ENCODE measurements at places on chromosomes 6 and 20. TPM values are rescaled to one million over a fixed set of nuclear protein-coding genes. Genes with fewer than 3 reads are reported as not detected.

GRCh38 chr6:144474904-144475303, 189.8 kb downstream of the UTRN start:
- DNase-seq: no peak

GRCh38 chr6:78589436-78589835, 277.9 kb upstream of the IRAK1BP1 start:
- DNase-seq: no peak

- no peak for DNase-seq
Observed at GRCh38 chr6:33412140-33413009, 1.6 kb downstream of the PHF1 start.

GRCh38 chr6:118203545-118203944, 296.5 kb downstream of the SLC35F1 start:
- DNase-seq: no peak

DNA sequence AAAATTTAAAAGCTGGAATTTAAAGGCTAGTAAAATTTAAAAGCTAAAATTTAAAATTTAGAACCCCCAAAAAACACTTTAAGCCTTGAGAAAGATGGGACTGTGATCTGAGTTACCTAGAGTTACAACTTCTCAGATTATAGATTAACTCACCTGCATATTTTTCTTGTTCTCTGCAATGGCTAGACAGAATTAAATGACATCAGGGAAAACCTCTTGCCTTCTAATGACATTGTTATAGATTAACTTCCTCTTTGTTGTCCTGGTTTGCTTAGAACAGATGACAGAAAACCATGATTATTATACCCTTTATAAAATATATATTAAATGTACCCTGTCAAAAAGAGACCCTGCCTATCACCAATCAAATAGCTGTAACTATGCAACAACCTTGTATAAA, 56.4 kb downstream of the TRDN start:
- DNase-seq: no peak

DNA sequence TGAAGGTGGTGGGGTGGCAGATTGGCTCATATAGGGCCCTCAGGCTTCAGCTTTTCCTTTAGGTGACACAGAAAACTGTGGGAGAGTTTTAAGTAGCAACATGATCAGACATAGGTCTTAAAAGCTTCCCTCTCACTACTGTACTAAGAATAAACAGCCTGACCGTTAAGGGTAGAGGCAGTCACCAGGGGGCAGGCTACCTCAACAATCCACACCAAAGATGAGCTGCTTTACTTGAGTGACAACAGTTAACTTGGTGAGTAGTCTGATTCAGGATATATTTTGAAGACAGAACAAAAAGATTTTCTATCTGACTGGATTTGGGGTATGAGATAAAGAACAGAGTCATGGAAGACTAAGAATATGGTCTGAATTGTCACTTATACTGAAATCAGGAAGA, 193.1 kb upstream of the SHLD1 start:
- peak; percentile 53 for DNase-seq

DNA sequence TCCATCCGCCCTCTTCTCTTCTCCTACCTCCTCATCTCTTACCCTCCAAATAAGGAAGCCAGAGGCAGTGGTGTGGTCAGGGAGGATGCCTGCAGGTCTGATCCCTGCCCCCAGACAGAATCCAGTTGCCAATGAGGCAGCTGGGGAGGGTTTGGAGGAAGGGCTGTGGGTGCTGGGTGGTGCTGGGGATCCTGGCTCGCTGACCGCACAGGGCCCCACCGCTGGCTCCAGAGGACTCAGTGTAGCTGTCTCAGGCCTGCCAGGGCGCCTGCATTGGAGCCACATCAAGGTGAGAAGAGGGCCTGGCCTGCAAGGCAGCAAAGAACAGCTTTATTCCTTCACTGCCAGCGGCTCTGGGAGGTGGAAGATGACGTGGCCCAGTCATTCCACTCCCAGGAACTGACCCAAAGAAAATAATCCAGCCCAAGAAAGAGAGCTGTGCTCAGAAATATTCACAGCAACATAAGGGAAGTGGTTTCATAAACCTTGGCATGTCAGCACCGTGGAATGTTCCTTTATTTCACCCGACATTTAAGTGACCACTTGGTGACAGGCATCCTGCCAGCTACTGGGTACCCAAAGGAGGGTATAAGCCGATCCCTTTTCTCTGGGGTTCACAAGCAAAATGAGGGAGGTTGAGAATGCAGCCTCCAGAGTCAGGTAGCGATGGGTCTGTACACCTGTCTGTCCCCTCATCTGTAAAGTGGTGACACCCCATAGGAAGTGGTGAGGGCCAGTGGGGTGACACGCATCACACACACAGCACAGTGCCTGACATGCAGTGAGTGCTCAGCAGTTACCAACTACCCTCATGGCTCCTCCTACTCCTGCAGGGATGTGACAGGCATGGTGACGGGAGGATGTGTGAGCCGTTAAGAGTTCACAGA, 125.1 kb downstream of the SNX5 start:
- peak; percentile 63 for DNase-seq

DNA sequence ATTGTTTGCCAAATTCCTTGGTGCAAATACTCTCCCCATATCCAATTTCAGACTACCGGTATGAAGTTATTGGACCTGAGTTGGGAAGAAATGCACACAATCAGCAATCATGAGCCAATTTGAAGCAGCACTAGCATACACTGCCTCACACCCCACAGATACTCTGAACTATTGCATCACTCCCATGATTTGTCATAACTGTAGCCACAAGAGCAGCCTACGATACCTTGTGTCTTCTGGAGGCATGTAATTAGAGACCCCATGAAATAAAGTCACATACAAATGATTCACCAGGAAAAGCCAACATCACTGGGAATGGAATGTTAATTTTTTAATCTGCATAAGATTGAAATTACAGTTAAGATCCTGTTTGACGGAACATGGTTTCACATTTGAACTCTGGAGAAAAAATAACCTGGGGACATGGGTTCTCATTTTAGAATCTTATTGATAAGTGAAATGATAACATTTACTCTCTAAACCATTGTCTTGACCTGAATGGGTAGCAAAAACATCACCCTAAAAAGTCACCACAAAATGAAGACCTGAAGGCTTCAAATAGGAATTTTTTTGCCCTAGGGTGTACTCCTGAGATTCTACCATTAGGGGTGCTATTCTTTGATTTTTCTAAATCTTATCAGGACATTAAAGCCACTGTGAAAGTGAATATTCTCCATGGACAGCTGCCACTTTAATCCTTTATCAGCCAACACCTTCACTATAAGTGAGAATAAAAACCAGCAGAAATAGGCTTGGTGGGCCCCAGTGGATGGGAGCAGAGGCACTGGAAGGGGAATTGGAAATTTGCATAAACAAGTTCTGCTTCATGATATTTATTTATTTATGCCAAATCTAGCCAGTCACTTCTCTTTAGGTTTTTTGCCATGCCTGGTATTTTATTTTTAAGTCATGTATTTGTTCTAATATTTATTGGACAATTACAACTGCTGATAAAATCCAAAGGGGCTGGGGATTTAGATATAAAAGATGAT, 34.5 kb upstream of the HBS1L start:
- no peak for DNase-seq

- DNase-seq: no peak
Observed at GRCh38 chr20:9491324-9491723, 23.1 kb upstream of the LAMP5 start.

DNA sequence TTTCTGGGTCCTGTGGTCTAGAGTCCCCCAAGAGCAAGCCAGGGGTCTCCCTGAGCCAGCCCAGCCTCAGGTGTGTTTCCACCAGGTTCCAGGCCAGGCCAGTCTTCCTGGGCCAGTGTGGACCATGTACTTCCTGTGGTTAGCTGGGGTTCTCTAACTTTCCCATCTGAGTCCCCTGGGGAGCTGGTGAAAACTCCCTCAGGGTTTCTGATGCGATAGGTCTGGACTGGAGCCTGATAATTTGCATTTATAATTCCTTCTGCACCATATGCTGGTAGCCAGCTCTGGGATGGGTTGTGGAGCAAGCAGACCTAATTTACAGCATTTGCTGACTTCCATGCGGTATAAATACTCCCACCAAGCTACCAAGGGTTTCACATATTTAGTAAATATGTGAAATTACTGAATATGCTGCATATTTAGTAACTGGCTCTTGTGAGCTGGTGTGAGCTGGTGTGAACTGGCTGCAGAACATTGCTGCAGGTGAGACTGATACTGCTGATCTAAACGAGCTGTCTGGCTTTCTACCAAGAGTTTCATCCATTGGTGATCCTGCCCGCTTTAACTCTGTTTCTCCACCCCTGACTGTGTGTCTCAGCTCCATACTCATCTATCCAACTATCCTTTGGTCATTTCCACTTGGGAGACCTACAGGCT, 62.6 kb downstream of the RIN2 start:
- no peak for DNase-seq

- DNase-seq: no peak
Observed at GRCh38 chr6:46719099-46719498, 16.1 kb downstream of the PLA2G7 start.

- no peak for DNase-seq
Observed at GRCh38 chr6:167768471-167769215, 58.1 kb upstream of the AFDN start.

DNA sequence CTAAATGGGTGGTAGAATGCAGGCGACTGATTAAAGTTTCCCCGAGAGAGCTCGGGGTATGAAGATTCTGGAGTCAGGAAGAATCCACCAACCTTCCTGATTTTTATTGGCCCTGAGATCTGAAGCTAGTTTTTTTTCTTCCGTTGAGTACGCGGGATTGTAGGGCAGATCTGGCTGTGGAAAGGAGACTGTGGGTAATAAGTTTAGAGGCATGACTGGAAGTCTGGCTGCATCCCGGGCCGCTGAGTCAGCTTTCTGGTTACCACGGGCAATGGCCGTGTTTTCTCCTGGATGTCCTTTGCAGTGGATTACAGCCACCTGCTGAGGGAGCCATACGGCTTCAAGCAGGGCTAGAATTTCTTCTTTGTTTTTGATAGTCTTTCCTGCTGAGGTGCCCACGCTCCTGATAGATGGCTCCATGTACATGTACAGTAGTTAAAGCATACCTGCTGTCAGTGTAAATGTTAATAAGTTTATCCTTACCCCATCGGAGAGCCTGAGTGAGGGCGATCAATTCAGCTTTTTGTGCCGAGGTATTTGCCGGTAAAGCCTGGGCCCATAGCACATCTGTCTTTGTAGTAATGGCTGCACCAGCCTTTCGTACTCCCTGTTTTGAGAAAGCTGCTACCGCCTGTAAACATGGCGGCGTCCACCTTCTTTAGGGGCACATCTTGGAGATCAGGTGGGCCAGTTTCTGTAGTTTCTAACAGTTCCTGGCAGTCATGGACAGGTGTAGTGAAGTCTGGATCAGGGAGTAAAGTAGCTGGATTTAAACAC, 154.0 kb downstream of the TRIM27 start:
- DNase-seq: no peak

GRCh38 chr6:150382171-150382570, 13.4 kb downstream of the IYD start:
- no peak for DNase-seq

DNA sequence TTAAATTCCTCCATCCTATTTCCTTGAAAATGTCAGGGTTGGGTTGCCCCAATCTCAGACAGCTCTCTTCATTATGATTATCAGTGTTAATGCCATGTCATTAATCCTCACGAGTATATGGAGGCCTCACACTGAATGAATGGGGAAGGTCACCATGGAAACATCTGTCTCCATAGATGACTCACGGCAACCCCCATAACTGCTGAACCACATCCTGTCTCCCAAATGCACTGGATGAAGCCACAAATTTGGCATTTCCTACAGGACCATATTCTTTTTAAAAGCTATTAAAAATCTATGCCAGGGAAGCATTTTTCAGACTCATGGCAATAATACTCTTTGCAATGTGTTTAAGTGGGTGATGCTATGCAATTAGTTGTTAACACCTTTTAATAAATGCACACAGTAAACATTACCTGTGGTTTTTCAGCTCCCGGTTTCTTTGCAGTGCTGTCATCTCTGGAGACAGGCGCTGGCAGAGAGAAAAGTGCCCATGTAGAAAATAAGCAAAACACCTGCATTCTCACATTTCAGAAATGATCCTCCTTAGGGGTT, 80.1 kb upstream of the PTPRK start:
- DNase-seq: no peak

DNA sequence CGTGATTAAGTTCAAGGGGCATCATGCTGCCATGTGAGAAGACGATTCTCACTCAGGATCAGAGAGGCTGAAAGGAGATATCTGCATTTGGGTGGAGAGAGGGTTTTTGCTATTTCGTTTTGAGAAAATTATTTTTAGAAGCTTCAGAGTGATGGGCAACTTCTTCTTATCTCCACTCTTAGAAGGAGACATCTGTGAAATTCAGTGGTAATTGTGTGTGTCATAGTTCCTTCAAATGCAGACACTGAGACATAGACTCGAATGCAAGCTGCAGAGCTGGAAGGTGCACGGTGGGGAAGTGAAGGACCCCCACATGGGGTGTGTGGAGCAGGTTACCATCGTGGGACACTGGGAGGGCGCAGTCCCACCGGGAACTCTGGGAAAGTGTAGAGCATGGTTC, 116.8 kb downstream of the PRND start:
- DNase-seq: no peak

DNA sequence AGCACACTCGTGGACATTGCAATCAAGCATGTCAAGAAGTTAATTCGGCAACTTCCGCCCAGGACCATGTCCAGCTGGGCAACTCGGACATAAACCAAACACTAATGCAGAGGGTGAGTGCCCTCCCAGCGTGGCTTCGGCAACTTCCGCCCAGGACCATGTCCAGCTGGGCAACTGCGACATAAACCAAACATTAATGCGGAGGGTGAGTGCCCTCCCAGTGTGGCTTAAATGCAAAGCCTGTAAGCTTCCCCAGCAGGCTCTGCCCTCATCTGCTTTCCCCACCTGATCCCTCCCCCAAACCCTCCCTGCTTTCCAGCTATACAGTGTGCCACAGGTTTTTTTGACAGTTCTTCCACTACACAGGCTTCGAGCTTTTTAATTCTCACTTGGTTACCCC, 143.4 kb downstream of the PXDC1 start:
- no peak for DNase-seq

DNA sequence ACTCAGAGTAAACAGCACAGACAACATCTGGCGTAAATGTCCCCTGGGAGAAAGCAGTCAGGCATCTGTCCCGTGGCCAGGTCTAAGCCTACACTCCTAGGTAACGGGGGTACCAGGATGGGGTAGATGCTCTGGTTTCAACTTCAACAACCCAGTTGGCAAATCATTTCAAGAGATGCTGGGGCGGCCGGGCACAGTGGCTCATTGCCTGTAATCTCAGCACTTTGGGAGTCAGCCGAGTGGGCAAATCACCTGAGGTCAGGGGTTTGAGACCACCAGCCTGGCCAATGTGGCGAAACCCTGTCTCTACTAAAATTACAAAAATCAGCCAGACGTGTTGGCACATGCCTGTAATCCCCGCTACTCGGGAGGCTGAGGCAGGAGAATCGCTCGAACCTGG, 12.3 kb downstream of the PREX1 start:
- DNase-seq: no peak

GRCh38 chr20:22559711-22560318, 24.6 kb downstream of the FOXA2 start:
- DNase-seq: no peak

TINAG gene
- not detected for total RNA-seq

RPS10 gene
- 1,507 TPM for total RNA-seq

MRAP2 gene
- total RNA-seq: not detected

DSP gene
- total RNA-seq: 0.17 TPM

ADGRG6 gene
- 0.91 TPM for total RNA-seq

LRFN2 gene
- total RNA-seq: not detected

PDE7B gene
- total RNA-seq: 0.14 TPM

KLHDC3 gene
- 69.4 TPM for total RNA-seq

SIGLEC1 gene
- total RNA-seq: 0.25 TPM

HNF4A gene
- total RNA-seq: not detected

SEMG1 gene
- not detected for total RNA-seq

All from activated naive CD8-positive, alpha-beta T cell treated with anti-CD3 and anti-CD28 coated beads, Interleukin-2, amount 10 ng/mL, durations not matched to agents 7 days and 5 days (primary cell).